BJ (cell line): ENCODE measurements at places on chromosomes 6 and 20. TPM values are rescaled to one million over a fixed set of nuclear protein-coding genes. Genes with fewer than 3 reads are reported as not detected.

The WASF1 gene
- 19.5 and 21.8 TPM in 2 replicates for polyA plus RNA-seq

The ADTRP gene
- polyA plus RNA-seq: 0.58 and 1.6 TPM in 2 replicates

The SAMD3 gene
- polyA plus RNA-seq: 0.40 and 0.48 TPM in 2 replicates

The MCHR2 gene
- 0.05 TPM in 1 of 2 replicates, not detected in the other for polyA plus RNA-seq

The CFAP61 gene
- polyA plus RNA-seq: not detected in 2 replicates
